Fibroblast of skin of left quadriceps (primary cell): ENCODE measurements at places on chromosomes 11 and 22.
A peak's percentile ranks its signal among the peaks of the same experiment; 100 is the strongest.

- no peak for DNase-seq
These were observed 74.4 kb upstream of the PRR5 start for GRCh38 chr22:44627521-44628139.

DNA sequence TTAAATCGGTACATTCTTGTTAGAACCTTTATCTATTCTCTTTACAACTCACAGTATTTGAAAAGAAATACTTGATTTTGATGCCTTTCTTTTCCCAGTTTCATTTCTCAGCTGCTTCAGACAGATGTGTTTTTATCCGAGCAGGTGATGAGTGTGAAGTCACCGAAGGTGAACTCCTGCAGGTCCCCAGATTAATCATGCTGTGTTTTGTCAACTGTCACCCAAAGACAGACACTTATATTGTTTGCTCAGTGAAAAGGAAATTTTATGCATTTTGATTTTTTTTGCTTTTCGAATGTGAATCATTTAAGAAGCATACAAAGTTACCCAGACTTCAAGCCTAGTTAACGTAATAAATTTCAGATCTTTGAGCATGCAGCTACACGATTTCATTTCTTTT is 7.8 kb upstream of the TMPRSS13 start:
- DNase-seq: no peak

DNA sequence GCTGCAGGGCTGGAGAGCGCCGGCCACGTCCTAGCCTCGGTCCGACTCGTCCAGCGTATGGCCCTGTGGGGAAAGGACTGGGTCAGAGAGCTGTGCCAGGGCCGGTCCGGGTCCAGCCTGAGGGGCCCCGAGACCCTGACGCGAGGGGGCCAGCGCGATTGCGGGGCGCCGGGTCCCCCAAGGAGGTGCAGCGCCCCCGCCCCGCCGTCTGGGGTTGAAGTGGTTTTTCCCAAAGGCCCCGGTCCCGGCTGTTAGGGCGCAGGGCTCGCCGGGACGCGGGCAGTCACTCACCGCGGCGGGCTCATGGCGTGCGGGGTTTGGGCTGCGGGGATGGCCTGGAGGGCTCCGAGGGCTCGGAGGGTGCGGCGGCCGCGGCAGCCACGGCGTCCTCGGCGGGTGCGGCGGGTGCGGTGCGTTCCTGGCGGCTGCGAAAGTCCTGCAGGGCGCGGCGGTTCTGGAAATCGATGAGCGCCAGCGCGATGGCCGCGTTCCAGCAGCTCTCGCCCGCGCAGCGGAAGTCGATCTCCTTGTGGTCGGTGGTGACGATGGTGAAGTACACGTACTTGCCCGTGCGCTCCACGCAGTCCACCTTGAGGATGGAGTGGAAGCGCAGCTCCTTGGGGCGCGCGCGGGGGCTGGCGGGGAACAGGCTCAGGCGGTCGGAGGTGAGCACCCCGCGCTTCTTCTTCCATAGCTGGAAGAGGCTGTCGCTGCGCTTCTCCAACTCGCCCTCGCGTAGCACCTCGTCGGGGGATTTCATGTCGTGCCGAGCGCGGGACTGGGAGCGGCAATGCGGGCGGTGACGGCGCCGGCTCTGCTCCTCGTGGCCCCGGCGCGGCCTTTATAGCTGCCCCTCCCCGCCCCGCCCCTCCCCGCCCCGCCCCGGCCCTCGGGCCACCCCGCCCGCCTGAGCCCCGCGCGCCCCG is at the start of gene PHLDA2:
PHLDA2 (minus strand) TSS at position 816 of the 926 bp plus-strand sequence; CDS start at position 760, 56 bp downstream.
- DNase-seq: no peak

GRCh38 chr11:15635521-15635920 is 520.8 kb downstream of the INSC start:
- DNase-seq: no peak

GRCh38 chr11:65611758-65612603 is 2.0 kb downstream of the MAP3K11 start:
- no peak for DNase-seq

- no peak for DNase-seq
These were observed 67.8 kb downstream of the ST14 start for GRCh38 chr11:130227373-130227772.

DNA sequence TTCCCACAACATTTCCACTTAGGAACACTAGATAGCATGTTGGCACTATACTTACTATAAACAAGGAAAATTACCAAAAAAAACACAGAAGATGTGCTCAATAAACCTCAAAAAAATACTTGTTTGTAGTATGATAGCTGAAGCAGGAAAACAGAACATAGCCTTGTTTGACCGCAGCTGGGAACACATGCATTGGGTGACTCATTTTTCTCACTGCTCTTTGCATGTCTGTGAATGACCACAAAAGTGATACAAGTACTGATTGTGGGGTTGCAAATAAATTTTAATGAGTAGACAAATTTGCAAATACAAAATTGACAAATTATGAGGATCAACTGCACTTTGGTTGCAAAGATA is 22.8 kb upstream of the GUCY1A2 start:
- DNase-seq: no peak

- DNase-seq: no peak
These were observed 63.5 kb downstream of the MICAL3 start for GRCh38 chr22:17960695-17961445.

DNA sequence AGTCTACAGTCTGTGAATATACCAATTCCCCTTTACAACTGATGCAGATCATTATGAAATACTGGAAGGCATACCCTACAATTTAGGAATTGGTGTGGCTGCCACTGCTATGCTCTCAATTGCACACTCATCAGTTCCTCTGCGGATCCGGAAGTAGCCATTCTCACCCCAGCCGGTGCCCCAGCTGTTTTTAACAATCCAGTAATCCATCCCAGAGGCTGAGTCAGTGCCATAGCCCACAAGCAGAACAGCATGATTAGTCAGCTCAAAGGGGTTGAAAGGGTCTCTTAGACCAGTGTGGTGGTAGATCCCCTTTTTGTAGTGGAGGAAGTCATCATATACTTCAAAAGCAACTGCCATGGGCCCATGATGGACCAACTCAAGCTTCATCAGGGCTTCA is 43.6 kb downstream of the CTSC start:
- DNase-seq: peak; percentile 20

- DNase-seq: no peak
These were observed 100.4 kb upstream of the DDI1 start for GRCh38 chr11:103936059-103936458.

- no peak for DNase-seq
These were observed 100.0 kb upstream of the DBX1 start for GRCh38 chr11:20260307-20260706.

DNA sequence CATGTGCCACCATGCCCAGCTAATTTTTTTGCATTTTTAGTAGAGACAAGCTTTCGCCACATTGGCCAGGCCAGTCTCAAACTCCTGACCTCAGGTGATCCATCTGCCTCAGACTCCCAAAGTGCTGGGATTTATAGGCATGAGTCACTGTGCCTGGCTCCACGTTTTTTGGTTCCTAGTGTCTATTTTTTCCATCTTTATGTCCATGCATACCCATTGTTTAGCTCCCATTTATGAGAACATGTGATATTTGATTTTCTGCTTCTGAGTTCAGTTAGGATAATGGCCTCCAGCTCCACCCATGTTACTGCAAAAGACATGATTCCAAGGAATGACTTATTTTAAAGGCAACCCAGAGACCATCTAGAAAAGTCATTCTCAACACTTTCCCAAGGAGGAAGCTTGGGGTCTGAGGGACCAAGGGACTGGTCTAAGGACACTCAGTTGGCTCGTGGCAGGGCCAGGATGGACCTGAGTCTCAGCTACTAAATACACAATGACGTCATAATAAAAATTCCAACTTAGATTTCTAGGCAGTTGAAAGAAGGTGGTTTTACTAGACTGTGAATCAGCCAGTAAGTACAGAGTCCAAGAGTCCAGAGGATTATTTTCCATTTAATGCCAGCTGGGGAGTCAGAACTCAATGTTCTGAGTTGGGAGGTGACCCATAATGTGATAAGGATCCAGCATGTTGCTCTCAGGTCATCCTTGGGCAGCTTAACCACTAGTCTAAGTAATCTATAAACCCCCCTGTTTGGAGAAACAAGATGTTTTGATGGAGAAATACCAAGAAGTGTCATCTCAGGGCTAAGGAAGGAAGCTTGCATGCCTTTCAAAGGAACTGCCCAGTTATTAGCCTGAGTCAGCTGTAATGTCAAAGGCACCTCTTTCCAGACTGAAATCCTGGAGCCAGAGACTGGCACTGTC is 39.4 kb downstream of the ABTB2 start:
- DNase-seq: no peak

DNA sequence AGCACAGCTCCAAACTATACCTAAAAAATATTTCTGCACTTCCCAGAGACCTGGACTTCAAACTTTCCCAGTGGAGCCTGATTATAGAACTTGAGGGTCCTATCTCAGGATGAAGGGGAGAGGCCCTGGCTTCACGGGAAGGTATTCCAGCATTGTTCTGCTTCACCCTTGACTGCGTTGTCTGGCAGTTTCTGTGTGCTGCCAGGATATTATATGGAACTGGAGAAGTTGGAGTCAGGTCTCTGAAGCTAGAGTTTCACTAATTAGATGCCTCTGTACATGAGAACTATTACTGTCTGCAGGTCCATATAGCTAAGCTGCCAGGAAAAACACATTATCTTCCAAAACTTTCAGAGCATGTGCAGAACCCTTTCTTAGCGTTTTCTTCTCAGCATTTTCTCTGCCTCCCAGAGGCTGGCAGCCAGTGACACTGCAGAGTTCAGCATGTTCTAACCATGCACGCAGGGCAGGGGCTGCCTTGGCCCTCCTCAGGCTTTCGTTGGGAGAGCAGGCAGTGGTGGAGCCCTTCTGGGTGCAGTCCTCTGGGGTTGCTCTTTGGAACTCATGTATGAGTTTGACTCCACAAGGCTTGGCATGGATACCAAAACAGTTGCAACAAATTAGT is 99.3 kb downstream of the CWC15 start:
- DNase-seq: no peak

- DNase-seq: peak; percentile 63
These were observed 56.4 kb downstream of the CEP164 start for GRCh38 chr11:117384045-117384444.

DNA sequence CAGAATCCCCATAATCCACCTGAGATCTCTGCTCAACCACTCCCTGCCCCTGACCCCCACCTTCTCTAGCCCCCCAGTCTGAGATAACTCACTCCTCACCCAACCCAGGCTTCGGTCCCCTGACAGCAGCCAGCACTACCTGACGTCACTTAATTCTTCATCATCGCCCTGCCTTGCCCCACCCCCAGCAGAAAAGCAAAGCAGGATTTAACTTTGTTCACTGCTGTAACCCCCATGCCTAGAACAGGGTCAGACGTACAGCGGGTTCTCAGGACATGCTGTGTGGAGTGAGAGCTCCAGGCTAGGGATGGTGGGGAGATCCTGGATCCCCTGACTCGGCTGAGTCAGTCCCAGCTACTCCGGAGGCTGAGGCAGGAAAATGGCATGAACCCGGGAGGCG is 45.8 kb downstream of the ELFN2 start:
- DNase-seq: no peak

DNA sequence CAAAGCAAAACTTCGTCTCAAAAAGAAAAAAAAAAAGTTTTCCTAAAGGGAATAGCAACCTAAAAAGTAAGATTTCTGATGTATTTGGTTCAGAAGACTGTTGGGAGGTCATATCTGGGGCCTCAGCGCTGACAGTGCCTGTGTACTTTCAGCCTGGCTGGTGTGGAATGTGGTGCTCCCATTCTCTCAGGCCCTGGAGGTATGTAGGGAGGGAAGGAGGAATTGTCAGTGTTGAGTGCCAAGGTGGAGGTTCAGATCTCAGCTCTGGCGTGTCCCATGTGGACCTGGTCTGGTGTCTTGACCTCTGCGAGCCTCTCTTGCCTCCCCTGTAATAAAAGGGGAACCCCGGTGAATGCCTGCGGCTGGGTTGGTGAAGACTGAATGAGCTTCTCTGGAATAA is 22.4 kb downstream of the PRR5 start:
- DNase-seq: no peak

DNA sequence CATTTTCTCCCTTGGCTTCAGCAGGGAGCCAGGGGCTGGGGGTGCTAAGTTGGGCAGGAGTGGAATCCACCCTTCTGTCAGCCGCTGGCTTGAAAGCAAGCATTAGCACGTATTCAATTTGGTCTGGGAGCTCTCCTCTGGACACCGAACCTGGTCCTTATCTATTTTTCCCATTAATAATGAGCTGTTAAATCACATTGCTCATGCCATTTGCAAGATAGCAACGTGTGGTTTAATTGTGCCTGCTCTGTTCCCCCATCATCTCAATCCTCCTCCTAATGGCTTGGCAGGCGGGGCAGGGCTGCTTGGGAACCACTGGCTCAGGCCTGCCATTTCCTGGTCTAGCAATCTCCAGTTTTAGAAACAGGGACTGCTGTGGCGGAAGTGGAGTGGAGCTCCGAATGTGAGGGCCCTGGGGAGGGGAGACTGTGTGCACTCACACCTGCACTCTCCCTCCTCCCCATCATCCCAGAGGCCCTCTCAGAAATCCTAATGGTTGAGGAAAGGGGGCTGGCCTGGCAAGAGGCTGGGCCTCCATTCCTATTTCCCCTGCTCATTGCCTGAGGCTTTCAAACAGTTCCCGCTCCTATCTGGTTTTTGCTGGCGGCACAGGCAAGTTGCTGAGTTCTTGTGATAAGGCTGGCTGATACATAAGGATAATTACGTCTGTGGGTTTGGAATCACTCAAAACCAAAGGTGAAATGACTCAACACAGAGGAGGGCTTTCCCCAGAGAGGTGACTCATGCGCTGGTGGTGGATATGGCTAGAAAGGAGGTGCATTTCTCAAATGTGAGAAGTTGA is 201.2 kb upstream of the E2F8 start:
- peak; percentile 86 for DNase-seq

- DNase-seq: no peak
These were observed 38.1 kb upstream of the CHRM4 start for GRCh38 chr11:46429717-46430116.

DNA sequence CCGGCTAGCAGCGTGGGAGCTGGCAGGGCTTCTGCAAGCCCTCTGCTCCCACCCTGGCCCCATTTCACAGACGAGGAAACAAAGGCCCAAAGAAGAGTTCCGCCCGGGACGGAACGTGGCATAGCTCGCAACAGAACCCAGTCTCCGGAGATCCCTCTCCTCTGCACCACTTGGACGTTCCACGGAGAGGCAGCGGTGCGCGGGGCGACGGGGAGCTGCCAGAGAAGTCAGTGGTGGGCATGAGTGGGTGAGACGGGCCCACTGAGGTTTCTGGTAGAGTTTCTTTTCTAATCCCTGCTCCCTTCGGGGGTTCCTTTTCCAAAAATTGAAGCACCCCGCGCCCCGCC is 554 bp upstream of the NECTIN1 start:
- no peak for DNase-seq

GRCh38 chr11:15095736-15096228 is 18.9 kb upstream of the INSC start:
- no peak for DNase-seq

GRCh38 chr11:62554387-62555167 is 8.0 kb upstream of the AHNAK start:
- DNase-seq: no peak

GRCh38 chr11:57497303-57498247 is 17.9 kb downstream of the SLC43A1 start:
- DNase-seq: no peak
